ENCODE measurements at places on chromosomes 6 and 20. TPM values are rescaled to one million over a fixed set of nuclear protein-coding genes. Genes with fewer than 3 reads are reported as not detected.

Gene AHCY
- 133 TPM for total RNA-seq

Gene ENPP3
- 0.29 TPM for total RNA-seq

Gene SLC4A11
- 2.2 TPM for total RNA-seq

Gene SLC24A3
- total RNA-seq, result 0.44 TPM

Gene SLC44A4
- total RNA-seq, result not detected

Gene REM1
- total RNA-seq, result not detected
